DMS79 treated with DMSO at 0.1 percent for 48 hours (cell line): ENCODE measurements at places on chromosomes 6 and 20.

GRCh38 chr20:14336686-14337085, 726 bp downstream of the FLRT3 start:
- no peak for DNase-seq

DNA sequence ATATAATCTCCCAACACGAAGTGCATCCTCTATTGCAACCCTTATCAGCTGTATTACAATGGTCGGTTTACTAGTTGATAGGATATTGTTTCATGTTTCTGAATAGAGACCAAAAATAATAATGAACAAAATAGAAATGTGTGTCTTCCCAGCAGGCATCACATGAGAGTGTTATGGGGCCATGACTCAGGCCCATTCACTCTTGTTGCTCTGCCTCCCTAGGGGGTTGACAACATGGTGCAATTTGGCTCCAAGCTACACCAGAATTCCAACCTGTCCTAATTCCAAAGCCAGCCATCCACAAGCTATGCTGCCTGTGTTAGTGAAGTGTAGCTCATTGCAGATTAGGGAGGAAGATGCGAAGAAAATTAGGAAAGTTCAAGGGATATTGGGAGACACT, 13.1 kb upstream of the SAYSD1 start:
- no peak for DNase-seq

- DNase-seq: no peak
These were observed 210.0 kb upstream of the SSTR4 start for GRCh38 chr20:22825076-22825475.

DNA sequence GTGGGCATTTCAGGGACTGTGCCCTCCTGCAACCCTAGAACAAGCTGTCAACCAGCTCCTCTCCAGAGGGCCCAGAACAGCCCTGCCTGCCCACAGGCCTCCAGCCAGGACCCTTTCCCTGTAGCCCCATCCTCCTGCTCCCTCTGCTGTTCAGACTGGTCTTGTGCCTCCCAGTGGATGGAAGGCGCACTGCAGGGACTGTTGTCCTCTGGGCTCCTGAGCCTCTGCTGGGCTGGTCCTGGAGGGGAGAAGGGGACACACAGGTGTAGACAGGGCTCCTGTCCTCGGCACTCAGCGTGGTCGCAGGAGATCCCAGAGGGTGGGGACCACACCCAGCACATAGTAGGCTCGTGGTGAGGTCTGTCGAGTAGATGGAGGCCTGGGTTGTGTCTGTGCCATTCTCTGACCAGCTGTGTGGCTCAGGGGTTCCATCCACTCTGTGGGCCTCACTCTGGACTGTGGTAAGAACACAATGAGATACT, 11.5 kb downstream of the ITPR3 start:
- DNase-seq: no peak

DNA sequence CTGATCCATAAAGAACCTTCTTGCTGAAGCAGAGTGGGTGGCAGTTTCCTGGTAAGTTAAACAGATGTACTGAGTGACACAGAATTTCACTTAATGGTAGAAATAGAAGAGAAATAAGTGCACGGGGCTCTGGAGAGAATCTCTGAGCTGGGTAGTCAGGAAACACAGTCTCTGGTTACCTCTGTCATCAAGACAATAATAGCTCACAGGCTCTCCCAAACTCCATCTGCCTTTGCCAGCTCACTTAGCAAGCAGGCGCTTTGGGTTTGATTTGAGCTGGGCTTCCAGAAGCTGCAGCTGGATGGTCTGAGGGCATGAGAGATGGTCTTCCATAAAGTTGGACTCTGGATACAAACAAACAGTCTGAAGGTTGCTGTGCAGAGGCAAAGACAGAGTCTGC, 39.6 kb upstream of the PRSS35 start:
- DNase-seq: no peak
